ENCODE measurements at places on chromosomes 2 and 18.

DNA sequence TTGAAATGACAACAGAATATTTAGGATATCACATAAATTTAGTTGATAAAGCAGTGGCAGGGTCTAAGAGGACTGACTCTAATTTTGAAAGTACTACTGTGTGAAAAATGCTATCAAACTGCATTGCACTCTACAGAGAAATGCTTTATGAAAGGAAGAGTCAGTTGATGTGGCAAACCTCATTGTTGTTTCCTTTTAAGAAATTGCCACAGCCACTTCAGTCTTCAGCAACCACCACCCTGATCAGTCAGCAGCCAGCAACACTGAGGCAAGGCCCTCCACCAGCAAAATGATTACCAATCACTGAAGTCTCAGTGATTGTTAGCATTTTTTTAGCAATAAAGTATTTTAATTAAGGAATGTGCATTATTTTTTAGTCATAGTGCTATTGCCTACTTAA is 488.7 kb upstream of the SLC39A10 start:
- DNase-seq: no peak

- DNase-seq: peak; percentile 89
Observed at GRCh38 chr2:160205505-160205904, 5.4 kb upstream of the ITGB6 start.

DNA sequence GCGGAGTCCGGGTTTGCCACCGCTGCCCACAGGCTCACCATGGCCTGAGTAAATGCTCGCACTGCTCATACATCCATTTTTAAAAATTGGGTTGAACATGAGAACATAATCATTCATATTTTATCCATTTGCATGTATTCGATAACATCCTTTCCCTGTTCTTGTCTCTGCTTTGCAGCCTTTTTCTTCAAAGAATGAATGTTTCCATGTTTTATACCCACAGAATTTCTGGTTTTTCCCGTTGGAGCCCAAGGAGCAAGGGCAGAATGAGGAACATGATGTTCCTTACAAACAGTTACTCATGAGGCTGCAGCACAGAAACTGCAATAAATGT is 146.5 kb downstream of the CCDC74A start:
- no peak for DNase-seq

GRCh38 chr2:139031722-139032121 is 251.5 kb upstream of the NXPH2 start:
- peak; percentile 23 for DNase-seq

DNA sequence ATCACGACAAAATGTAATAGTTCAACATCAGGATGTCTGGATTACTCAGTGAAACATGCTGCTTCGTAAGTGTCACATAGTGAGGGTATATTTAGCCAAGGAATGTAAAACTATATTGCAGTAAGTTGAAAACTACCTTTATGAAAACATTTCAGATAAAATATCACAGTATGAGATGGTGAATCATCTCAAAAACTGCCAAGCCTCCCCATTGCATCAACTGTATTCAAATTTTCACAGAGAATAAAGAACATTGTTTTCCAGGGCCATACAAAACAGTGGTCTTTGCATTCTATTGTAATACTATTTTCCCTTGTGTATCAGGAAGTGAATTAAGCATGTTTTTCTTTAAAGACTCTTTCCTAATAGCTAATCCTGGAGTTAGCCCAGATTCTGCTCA is 47.6 kb upstream of the MSTN start:
- peak; percentile 68 for DNase-seq

DNA sequence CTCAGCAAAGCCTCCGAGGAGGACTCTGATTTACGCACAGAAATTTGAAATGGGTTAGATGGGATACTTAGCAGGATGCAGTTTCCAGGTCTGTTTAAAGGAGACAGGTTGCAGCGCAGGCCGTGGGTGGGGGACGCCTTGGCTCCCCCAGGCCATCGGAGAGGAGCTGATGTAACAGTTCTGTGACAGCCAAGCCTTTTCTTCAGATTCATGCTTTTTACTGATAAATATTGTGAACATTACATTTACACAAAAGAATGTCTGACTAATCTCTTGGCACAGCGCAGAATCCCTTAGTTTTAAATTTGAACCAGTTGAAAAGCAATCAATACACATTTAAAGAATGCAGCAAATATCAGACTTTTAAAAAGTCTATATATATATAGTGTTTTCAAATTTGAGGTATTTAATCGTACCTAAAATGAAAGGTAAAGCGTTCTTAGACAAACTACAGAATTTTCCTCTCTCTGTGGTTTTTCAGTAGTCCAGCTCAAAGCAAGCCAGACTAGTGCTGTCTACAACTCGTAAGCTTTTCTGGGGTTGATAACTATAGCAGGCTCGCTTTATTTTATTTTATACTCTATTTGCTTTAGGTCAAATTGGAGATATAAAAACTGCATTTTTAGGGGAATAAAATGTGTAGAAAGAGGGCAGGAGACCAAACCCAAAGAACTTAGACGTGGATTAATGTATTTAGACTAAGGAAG is 221.9 kb downstream of the PIEZO2 start:
- peak; percentile 87 for DNase-seq

- no peak for DNase-seq
Observed at GRCh38 chr18:38421021-38421420, 855.4 kb upstream of the CELF4 start.

GRCh38 chr2:52532956-52533355 is 1234.6 kb upstream of the CHAC2 start:
- peak; percentile 69 for DNase-seq

Data from fibroblast of skin of scalp (primary cell).